DMS153 (cell line): ENCODE measurements at places on chromosomes 7 and 10.

DNA sequence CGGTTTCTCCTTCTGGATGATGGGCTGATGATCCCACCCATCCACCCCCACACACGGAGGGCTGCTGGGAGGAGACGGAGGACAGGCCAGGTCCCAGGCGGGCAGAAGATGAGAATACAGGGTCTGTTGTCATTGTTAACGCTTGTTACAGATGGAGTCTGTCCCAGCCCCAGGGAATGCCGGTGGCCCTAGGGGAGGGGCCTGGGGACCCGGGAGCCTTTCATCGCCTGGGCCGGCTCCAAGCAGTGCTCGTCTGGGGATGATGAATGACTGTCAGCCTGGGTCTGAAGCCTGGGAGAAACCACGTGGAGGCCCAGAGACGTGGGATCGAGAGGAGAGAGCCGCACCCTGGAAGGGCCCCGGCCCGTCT is 69.2 kb downstream of the UNCX start:
- DNase-seq, result no peak

DNA sequence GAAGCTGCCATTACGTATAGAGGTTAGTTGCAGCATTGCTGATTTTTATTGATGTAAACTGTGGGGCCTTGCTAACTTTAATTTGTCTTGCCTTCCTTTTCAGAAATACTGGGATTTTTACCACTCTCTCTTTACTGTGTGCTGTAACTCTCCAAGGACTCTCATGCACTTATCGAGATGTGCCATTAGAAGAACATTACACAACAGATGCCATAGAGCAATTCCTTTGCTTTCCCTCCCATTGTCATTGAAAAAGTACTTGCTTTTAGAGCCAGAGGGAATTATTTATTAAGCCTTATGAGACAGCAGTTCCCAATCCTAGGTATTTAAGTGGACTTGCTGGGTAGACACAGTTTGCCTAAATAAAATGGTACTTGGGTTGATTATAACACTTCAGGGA is 51.7 kb downstream of the ASB4 start:
- no peak for DNase-seq

GRCh38 chr10:72019085-72019876 is 55.1 kb downstream of the CHST3 start:
- no peak for DNase-seq

- no peak for DNase-seq
Observed at GRCh38 chr7:135185471-135186260, 15.2 kb upstream of the CYREN start.

GRCh38 chr10:85864173-85864549 is 502.4 kb downstream of the GRID1 start:
- DNase-seq, result no peak

GRCh38 chr10:58210160-58210559 is 57.5 kb downstream of the IPMK start:
- no peak for DNase-seq

GRCh38 chr7:143978585-143978984 is 21.5 kb upstream of the OR6B1 start:
- no peak for DNase-seq

DNA sequence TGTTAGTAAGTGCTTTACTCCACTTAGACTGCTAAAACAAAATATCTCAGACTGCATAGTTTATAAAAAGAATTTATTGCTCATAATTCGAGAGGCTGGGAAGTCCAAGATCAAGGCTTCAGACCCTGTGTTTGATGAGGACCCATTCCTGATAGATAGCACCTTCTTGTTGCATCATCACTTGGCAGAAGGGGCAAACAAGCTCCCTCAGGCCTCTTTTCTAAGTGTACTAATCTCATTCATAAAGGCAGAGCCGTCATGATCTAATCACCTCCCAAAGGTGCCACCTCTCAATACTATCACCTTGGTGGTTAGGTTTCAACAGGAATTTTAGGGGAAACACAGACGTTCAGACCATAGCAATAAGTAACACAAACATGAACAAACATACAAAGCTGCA is 55.4 kb downstream of the CRPPA start:
- no peak for DNase-seq
